ENCODE measurements at places on chromosomes 1 and 21. TPM values are rescaled to one million over a fixed set of nuclear protein-coding genes. Genes with fewer than 3 reads are reported as not detected.

Gene SDE2
- 20.6 TPM for total RNA-seq

Gene CFHR1
- 0.83 TPM for total RNA-seq

Gene SIKE1
- 126 TPM for total RNA-seq

Gene ARHGEF16
- 3.7 TPM for total RNA-seq

Gene C8B
- total RNA-seq, result 0.06 TPM

Gene S100A2
- 1.2 TPM for total RNA-seq

DNA sequence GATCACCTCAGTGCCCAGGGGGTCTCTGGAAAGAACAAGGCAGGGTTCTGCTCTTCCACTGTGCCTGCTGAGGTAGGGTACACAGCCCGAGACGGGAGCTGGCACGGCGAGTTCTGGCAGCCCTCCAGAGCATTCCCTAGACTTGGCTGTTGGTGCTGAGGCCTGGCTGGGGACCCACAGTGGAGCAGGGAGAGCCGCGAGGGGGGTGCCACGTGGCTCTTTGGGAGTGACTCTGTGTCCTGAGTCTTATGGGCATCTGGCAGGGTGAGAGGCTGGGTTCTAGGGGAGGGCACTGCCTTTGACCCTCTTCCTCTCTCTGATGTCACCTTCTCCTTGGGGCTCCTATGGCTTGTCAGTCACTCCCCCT lies 336.4 kb downstream of the CAMTA1 start:
- no peak for DNase-seq

- no peak for DNase-seq
Measured at GRCh38 chr1:116545359-116545705, 25.5 kb downstream of the CD58 start.

- no peak for DNase-seq
Measured at GRCh38 chr1:11822091-11822490, 16.1 kb downstream of the CLCN6 start.

- no peak for DNase-seq
Measured at GRCh38 chr1:159828581-159829272, 2.1 kb downstream of the SLAMF8 start.

GRCh38 chr1:172818841-172819527 lies 160.1 kb downstream of the FASLG start:
- no peak for DNase-seq

- no peak for DNase-seq
Measured at GRCh38 chr1:103084181-103084580, 24.1 kb downstream of the COL11A1 start.

DNA sequence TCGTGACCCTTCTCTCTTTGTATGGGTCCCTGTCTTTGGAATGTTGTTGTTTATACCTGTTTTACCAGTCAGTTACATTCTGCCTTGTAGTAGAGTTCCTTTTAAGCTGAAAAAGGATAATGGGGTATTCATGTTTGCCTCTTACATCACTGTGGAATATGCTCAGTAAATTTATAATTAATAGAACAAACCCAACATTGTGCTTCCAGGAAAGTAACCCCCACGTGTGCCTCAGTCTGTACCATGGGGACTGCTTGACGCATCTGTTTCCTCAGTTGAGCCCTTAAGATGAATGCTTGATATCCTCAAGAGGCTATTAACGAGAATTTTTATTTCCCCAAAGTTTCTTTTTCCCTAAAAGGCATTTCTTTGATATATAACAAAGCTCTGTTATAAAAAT lies 73.4 kb downstream of the ST6GALNAC3 start:
- no peak for DNase-seq

GRCh38 chr1:155324717-155325602 lies 4.3 kb downstream of the RUSC1 start:
- peak; percentile 14 for DNase-seq

- no peak for DNase-seq
Measured at GRCh38 chr1:59543211-59543668, 246.3 kb downstream of the FGGY start.

DNA sequence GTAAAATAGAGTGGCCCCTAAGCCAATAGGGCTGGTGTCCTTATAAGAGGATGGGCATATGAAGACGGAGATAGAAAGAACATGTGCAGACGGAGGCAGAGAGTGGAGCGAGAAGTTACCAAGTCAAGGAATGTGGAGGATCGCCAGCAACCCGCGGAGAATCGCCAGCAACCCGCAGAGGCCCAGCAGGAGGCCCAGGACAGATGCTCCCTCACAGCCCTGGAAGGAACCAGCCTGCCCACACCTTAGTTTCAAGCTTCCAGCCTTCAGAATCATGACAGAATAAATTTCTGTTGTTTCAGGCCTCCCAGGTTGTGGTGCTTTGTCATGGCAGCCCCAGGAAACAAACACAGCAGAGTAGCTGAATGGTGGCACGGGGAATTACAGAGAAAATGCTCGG lies 9.6 kb downstream of the CLDN14 start:
- no peak for DNase-seq

DNA sequence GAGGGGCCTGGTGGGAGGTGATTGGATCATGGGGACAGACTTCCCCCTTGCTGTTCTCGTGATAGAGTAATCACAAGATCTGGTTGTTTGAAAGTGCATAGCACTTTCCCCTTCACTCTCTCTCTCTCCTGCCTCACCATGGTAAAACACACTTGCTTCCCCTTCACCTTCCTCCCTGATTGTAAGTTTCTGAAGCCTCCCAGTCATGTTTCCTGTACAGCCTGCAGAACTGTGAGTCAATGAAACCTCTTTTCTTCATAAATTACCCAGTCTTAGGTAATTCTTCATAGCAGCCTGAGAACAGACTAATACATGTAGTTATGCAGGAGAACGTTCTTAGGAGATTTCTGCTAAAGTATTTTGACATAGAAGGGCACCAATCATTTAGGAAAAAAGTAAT lies 59.9 kb upstream of the FBXO28 start:
- DNase-seq, result no peak

DNA sequence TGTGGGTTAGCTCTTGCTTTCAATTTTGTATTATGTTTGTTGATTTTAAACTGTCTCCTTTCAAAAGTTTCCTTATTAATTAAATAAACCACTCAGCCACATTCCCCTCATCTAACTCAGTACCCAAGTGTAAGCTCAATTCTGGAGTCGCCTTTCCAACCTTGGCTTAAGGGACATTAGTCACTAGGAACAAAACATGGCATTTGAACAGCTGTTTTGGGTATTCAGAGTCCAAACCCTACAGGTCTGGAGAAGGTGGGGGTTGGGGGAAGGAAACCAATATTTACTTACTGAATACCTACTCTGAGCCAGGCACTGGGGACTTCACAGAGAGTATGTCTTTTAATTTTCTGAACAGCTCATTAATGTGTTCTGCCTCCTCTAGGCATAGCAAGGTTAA lies 117.2 kb upstream of the JUN start:
- DNase-seq, result no peak
